ENCODE measurements at places on chromosomes 12 and 14.
A peak's percentile ranks its signal among the peaks of the same experiment; 100 is the strongest.

- DNase-seq: no peak
Observed at GRCh38 chr12:49331380-49332222, 5.4 kb downstream of the C1QL4 start.

DNA sequence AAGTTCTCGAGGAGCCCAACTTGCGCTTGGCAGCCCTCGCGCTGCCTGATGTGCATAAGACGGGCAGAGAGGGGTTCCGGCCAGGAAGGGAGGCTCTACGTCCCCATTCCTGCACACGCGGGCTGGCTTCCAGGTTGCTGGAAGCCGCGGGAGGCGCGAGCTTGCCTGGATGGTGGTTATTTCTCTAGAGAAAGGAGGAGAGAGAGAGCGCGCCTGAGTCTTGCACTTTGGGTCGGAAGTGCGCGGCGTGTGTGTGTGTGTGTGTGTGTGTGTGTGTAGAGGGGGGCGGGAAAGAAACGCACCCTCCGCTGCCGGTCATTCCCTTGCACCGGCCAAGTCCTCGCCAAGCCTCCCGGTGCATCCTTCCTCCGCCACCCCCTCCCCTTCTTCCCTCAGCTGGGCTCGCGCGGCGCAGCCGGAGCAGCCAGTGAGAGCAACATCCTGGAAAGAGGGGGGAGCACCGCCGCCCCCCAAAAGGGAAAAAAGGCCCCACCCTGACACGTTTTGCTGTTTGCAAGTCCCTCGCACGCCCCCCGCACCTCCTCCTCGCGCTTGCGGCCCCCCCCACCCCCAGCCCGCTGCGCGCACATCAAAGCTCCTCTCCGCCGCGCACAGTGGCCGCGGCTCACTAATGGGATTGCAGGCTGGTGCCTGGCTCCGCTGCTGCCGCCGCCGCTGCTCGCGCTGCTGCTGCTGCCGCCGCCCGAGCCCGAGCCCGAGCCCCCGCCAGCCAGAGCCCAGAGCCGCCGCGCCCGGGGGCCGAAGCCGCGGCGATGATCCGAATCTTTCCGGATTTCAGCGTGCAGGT is 4.4 kb upstream of the NPAS3 start:
- DNase-seq: peak; percentile 78

- DNase-seq: no peak
Observed at GRCh38 chr12:50845021-50845647, 2.4 kb downstream of the TMPRSS12 start.

DNA sequence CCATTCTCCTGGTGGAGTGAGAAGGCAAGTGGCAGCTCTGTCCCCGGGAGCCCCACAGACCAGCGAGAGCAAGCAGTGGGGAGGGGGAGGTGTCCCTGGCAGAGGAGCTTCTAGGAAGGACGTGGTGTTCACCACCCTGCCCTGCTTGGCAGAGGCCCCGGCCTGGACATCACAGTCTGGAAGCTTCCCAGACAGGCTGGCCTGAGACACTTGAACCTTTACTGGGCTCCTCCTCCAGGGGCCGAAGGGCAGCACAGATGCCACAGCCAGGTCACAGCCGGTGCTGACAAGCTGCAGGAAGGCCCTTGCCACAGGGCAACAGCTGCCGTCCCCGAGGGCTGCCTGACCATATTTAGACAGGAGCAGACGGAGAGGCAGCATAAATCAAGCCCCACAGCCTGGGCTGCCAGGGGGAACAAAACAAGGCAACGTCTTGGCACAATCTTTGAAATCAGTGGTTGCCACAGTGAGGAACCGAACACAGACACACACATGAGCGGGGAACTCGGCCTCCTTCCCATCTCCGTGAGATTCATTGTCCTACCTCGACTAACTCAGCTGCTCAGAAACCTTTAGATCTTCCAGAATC is 28.5 kb downstream of the PRIMA1 start:
- DNase-seq: peak; percentile 10

GRCh38 chr12:120466560-120467315 is 2.8 kb downstream of the SRSF9 start:
- peak; percentile 3 for DNase-seq

GRCh38 chr12:27064397-27065342 is 17.7 kb downstream of the C12orf71 start:
- no peak for DNase-seq

- DNase-seq: no peak
Observed at GRCh38 chr14:56207626-56208292, 89.5 kb downstream of the PELI2 start.

GRCh38 chr12:114006482-114007425 is 40.6 kb upstream of the RBM19 start:
- DNase-seq: peak; percentile 18

GRCh38 chr14:23115039-23115731 is 3.9 kb downstream of the CEBPE start:
- DNase-seq: no peak

GRCh38 chr12:79818856-79819255 is 116.0 kb downstream of the PPP1R12A start:
- no peak for DNase-seq

- DNase-seq: no peak
Observed at GRCh38 chr12:85831327-85831990, 4.8 kb downstream of the RASSF9 start.

- DNase-seq: no peak
Observed at GRCh38 chr12:89968151-89968700, 259.6 kb upstream of the ATP2B1 start.

DNA sequence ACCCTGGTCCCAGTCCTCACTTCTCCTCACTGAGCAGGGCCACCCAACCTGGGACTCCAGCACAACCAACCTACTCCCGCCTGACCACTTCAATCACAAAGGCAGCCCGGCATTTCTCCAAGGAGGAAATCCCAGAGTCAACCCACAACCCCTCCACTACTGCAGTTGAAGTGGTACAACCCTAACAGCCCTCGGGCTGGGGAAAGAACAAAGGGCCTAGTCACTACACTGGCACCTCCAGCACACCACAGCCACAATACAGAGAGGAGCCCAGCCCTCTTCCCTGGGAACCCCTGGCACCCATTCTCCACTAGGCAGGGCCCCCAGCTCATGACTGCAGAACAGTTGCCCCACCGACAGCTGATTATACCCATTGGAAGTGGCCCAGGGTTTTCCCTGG is 13.7 kb upstream of the OR5AU1 start:
- no peak for DNase-seq

- no peak for DNase-seq
Observed at GRCh38 chr12:123482876-123483275, 24.9 kb downstream of the SNRNP35 start.

DNA sequence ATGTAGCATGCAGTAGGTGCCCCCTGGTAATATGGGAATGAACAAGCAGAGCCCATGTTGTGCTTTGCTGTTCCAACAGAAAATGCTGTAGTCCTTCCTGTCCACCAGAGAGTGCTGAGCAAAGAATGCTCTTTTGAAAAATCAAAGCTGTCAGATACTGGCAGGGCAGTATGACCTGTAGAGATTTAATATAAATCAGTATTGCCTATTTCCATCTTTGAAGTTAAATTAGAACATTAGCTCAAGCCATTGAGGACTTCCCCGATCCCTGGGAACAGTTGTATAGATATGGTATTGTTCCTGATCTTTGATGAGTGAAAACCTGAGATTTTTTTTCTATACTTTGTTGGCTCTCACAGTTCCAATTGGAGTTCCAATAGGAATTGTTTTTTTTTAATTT is 13.0 kb downstream of the TTC8 start:
- no peak for DNase-seq

GRCh38 chr12:1848146-1848545 is 27.8 kb downstream of the LRTM2 start:
- peak; percentile 79 for DNase-seq

DNA sequence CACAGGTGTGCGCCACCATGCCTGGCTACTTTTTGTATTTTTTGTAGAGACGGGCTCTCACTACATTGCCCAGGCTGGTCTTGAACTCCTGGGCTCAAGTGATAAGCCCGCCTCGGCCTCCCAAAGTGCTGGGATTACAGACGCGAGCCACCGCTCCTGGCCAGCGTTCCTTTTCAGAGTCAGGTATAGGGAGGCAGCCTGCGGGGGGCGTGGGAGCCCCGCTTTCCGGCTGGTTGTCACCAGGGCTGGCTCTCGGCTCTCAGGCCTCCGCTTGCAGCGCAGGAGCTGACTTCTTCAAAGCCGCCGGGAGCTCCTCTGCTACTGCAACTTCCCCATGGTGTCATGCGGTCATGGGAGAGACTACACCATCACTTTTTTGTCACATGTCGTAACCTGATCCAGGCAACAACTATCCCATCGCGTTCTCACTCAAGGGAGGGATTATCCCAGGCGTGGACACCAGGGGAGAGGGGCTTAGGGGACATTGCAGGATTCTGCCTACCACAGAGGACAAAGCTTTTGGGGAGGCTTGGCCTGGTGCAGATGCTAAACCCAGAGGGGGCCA is 129.4 kb downstream of the SCARB1 start:
- no peak for DNase-seq

DNA sequence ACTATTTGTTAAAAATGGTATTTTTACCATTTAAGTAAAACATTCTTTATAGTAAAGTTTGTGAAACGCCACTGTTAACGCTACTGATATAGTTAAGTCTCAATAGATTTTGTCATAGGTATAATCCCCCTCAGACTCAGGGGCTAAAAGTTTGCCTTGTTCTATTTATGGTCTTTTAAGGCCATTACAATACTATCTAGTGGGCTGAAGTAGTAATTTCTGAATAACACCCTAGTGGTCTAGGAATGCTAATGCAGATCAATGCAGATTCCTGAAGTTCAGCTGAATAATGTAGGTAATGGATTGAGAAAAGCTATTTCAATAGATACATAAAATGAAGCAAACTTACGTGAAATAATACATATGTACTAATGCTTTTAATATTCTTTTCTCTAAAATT is 989.3 kb upstream of the NOVA1 start:
- no peak for DNase-seq

DNA sequence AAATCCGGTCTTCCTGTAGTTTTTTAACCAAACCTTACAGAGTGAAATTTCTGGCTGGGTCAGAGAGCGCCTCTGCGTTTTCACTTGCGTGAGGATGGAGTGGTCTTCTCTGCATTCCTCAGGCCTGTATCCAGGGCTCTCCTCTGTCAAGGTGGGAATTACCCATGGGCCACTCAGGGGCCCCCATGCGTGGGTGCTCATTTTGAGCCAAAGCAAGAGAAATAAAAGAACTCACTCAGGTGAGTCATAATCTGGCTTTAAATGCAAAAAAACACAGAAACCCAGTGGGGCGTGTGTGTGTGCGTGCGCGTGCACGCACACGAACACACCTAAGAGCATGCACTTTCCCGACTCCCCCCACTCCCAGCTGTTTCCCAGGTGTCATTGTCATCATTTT is 104.0 kb upstream of the PWP1 start:
- no peak for DNase-seq

DNA sequence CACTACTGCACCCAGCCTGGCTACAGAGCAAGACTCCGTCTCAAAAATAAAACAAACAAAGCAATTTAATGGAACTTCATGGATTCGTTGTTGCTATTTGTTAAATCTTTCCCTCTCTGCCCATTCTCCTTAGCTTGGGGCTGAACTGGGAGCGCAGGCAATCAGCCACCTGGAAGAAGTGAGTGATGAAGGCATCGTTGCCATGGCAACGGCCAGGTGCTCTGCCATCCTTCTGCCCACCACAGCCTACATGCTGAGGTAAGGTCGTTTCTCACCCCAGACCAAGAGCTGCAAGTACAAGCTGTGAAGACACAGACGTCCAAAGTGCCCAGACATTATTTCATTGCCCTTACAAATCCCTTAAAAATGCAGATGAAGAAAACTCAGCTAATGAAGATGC is 19.1 kb downstream of the AMDHD1 start:
- DNase-seq: no peak

GRCh38 chr12:39103552-39104165 is 198.3 kb upstream of the CPNE8 start:
- DNase-seq: peak; percentile 57

DNA sequence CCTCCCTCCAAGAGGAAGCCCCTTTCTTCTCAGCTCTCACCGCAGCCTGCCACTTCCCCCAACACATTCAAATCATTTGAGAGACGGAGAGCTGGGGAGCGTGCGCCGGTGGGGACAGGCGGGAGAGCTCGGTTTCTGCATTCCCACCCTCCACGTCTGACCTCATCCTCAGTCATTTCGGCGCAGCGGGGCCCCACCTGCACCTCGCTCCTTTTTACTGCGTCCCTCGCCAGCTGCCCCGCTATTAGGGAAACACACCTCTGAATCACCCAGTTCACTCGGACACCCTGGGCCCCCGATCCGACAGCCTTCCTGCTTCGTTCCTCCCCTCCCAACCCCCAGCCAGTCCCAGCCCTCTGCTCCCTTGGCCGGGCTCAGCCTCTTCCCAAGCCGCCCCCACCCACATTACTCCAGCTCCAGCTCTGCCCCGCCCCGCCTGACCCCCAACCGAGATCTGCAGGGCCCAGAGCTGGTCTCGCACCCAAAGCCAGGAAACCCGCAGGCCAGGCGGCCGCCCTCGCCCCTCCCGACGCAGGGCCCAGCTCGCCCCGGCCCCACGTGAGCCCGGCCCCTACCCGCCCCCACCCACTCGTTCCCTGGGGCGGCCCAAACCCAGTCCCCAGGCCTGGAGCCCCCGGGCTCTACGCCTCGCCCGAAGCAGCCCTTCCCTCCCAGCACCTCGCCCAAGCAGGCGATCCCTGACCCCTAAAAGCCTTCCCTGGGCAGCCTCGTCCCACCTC is 783 bp downstream of the CORO1C start:
- peak; percentile 65 for DNase-seq

DNA sequence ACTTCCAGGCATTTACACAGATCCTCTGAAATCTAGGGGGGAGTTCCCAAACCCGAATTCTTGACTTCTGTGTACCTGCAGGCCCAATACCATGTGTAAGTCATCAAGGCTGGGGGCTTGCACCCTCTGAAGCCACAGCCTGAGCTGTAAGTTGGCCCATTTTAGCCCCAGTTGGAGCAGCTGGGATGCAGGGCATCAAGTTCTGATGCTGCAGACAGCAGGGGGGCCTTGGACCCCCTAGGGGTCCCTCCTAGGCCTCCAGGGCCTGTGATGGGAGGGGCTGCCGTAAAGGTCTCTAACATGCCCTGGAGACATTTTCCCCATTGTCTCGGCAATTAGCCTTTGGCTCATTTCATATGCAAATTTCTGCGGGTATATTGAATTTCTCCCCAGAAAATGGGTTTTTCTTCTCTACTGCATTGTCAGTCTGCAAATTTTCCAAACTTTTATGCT is 59.5 kb downstream of the LRIG3 start:
- DNase-seq: no peak

GRCh38 chr12:123734268-123734667 is 22.1 kb downstream of the ATP6V0A2 start:
- DNase-seq: no peak

GRCh38 chr14:29489911-29490425 is 437.7 kb downstream of the PRKD1 start:
- DNase-seq: no peak
